Fibroblast of skin of left biceps (primary cell): ENCODE measurements at places on chromosomes 13 and 19.

- no peak for DNase-seq
Measured at GRCh38 chr13:111213964-111214726, 99.0 kb downstream of the ARHGEF7 start.

DNA sequence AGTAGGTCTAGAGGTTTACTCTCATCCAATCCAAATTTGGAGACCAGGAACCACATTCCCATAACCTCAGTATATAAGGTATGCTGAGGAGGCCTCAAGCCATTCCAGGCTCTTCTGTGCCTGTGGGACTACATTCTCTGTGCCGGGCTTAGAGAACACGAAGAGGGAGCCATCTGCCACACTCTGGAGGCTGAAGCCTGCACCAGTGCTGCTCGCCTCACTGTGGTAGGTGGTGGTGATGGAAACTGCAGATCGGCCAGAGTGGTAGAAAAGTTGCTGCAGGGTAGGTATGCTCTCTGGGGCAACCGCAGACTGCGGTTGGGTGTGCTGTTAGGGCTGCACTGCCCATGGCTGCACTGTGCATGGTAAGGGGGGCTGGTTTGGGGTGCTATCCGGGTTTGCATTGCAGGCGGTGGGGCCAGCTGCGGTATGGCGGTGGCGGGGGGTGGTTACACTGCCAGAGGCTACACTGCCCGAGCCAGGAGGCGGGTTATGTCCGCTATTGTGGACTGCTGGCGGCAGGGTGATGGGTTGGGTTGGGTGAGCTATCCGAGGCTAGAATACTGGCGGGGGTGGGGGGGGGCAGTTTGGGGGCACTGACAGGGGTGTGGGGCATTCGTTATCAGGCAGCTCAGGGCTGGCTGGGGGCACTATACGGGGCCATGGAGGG lies 145.0 kb downstream of the TNFRSF19 start:
- DNase-seq, result no peak

GRCh38 chr19:32189956-32190706 lies 155.3 kb upstream of the ZNF507 start:
- DNase-seq, result no peak

DNA sequence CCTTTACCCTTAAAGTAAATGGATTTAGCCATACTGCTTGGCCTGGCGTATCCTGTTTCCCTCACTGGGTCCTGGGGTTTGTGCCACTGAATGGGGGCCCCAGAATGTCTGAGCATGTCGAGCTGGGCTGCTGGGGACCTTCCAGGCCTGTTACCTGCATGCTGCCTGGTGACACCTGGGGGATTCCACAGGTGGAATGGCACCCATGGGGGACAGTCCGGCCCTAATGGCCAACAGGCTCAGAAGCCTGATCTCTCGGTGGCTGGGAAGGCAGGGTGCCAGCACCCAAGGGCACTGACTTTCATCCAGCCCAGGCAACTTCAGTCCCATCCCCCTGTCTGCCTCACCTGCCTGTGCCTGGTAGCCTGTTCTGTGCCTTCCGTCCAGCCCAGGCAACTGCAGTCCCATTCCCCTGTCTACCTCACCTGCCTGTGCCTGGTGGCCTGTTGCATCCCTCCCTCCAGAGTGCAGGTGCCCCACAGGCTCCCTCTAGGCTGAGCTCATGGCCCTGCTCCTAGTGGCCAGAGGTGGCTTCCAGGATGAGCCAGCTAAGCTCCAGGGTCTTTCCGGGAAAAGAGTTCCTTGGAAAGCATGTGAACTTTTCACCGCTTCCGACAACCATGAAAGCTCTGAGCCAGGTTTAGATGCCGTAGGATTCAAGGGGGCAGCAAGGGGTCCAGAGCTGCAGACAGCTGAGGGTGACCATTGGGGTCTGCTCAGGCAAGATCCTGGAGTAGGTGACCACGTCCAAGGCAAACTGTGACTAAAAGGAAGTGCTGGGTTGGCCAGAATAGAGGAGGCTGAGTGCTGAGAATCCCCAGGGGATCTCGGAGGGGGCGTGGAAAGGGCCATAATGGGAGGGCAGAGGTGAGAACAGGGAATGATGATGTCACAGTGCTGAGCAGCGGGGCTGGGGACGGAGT lies 30.3 kb upstream of the ZNF492 start:
- DNase-seq, result no peak

DNA sequence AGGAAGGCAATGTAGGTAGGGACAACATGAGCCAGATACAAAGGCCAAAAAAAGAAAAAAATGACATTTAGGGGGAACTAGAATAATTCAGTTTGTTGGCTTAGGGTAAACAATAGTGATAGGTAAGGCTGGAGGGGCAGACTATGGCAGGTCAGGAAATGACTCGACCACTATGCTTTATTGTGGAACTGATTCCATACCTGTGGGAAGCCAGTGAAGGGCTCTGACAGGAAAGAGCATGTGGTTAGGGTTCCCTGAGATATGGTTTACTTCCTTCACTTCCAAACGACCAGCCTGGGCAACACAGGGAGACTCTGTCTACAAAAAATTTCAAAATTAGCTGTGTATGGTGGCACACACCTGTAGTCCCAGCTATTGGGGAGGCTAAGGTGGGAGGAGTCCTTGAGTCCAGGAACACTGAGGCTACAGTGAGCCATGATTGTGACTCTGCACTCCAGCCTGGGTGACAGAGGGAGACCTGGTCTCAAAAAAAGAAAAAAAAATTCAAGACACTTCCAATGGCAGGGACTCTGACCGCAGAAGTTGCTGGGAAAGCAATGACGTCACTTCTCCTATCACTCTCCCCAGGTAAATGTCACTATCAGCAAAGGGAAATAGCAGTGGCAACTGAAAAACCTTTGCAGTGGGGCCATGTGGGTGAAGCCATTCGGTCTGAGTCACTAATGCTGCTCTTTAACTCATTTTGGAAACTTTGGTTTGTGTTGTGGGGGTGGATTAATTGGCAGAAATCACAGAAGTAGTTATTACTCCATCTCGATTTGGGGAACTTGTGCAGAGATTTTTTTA lies 192.8 kb upstream of the TSC22D1 start:
- DNase-seq, result no peak

GRCh38 chr19:46481223-46481848 lies 10.0 kb upstream of the PNMA8A start:
- no peak for DNase-seq

DNA sequence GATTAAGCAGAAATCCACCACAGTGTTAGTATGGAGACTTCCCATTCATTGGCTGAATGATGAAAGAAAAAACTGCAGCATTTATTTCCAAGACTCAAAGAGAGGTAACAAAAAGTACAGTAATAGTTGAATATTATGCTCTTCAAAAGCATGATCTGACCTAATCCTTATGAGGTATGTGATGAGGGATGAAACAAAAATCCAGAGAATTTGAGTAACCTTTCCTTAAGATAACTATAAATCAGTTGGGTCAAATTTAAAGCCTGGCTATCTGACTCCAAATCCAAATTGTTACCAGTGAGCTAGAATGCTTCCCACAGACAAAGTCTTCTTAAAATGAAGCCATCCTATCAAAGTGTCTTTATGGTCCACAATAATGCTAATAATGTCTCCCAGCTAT lies 38.1 kb downstream of the NUFIP1 start:
- DNase-seq, result no peak

DNA sequence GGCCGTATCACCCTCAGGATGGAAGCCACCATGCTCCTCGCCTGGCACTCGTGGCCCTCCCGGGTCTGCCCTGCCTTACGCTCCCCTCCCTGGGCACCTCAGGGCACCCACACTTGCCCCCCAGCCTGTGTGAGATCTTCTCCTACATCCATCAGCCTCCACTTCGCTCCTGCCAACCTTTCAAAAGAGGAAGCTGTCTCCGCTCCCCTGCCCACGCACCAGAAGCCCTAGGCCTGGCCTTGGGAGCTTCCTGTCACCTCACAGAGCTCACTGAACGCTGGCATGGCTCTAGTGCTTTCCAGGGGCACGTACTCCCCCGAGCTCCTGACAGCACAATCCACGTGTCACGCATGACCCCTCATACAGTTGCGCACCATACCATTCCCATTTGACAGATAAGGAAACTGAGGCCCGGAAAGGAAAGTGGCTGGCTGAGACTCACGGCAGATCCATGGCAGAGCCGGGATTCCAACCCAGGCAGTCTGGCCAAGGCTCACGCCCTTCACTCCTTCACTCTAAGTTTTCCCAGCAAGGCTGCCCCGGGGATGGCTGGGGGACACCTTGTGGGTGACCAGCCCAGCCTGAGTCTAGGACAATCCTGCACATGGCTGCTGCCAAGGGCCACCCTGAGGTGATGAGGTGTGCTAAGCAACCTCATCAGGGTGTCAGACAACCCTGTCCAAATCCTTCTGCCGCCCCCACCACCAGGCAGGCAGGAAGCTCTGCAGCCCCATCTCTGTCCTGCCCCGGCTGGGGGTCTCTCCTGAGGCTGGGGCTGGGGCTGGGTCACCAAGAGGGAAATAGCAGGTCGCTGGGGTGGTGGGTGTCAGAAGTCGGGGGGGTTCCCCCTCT lies 19.3 kb downstream of the PPP1R12C start:
- no peak for DNase-seq

GRCh38 chr19:6925801-6926751 lies 38.7 kb downstream of the ADGRE1 start:
- DNase-seq, result no peak

DNA sequence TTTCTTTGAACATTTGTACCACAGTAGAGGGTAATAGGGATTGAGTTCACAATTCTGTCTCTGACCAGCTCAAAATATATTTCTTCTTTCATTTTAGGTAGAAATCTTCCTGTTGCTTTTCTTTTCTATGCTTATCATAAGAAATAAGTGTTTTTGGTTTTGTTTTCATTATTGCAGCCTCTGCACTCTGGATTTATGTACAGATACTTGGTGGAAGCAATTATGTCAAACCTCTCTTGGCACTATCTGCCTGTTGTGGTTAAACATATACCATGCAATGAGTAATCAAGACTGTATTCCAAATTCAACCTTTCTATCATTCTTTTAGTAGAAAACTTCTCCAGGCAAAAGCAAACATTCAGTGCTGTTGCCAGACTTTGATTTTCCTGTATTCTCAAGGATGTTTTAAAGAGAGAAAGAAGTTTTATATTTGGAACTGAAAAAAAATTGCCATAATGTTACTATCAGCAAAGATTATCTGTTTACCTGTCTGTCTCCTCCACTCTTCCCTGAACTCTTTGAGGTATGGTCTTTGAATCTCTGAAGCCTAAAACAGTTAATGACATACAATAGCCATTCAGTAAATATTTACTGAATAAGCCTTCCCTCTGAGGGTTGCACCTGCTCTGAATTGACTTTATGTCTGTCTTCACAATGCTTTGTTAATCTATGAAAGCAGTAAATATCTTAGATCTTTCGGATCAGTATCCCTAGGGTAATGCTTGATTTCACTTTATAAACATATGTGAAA lies 612.5 kb upstream of the PRR20A start:
- DNase-seq, result no peak

DNA sequence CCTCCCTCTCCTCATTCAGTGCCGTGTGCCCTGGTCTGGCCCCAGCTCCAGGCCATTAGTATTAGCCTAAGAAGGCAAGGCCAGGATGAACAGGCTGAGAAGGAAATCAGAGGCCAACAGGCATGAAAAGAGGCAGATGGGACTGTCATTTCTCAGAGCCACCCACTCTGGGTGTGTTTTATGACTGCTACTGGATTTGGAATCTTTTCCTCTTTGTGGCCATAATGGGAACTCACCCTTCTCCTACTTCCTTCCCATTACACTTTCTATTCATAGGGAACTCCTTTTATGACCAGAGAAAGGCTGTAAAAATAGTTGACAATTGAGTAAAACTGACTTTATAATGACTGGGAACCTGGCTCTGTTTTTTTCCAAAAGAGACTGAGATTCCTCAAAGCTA lies 17.7 kb downstream of the CEACAM8 start:
- DNase-seq, result no peak

- peak; percentile 85 for DNase-seq
Measured at GRCh38 chr19:31127134-31127967, 221.9 kb downstream of the TSHZ3 start.

GRCh38 chr19:7815325-7815724 lies 14.7 kb upstream of the EVI5L start:
- DNase-seq, result no peak

- peak; percentile 57 for DNase-seq
Measured at GRCh38 chr13:49927755-49928154, 8.4 kb downstream of the SPRYD7 start.

- DNase-seq, result no peak
Measured at GRCh38 chr19:3433313-3433712, 47.0 kb downstream of the SMIM24 start.

- no peak for DNase-seq
Measured at GRCh38 chr19:31064491-31064890, 284.7 kb downstream of the TSHZ3 start.

DNA sequence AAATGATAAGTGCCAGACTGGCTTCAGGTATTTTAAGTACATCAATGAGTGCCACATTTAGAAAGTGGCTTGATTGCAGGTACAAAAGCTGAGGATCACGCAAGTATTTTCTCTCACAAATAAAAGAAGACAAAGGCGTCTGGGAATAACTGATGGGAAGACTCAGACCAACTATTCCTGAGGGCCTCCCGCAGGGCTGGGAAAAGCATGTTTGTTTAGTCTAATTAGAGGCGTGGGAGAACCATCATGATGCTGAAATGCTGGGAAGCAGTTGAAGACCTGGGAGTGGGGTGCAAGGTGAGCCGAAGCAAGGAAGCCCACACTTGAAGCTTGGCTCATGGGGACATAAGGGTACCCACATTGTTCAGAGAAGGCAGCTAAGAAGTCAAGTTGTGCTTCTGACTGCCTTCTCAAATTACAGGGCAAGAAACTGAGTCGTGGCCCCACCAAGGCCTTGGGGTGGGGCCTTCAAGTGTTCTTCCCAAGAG lies 536.0 kb downstream of the MYO16 start:
- no peak for DNase-seq

- DNase-seq, result no peak
Measured at GRCh38 chr13:95323930-95324662, 22.8 kb upstream of the ABCC4 start.

- DNase-seq, result no peak
Measured at GRCh38 chr13:99806671-99807070, 164.9 kb downstream of the ZIC5 start.
